Activated CD4-positive, alpha-beta T cell treated with anti-CD3 and anti-CD28 coated beads, Interleukin-2, amount 50 U/mL, for 16 hours (primary cell): ENCODE measurements at places on chromosomes 4 and X.
A peak's percentile ranks its signal among the peaks of the same experiment; 100 is the strongest.

DNA sequence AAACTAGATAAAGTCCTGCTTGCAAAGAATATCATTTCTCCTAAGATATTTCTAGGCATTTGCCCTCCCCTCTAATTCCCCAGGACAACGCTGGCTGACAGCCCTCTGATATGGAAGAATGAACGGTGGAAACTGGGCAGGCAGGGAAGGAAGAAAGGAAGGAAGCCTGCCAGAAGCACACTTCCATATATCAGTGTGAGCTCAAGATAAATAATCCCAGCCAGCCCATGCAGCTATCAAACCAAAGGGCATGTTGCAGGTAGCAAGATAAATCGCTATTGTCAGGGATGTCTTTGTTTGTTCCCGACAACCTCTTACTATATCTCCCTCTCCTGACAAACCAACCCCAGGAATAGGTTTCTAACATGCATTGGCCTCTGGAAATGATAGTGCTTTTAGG is 412.8 kb downstream of the HNRNPD start:
- DNase-seq, result no peak

GRCh38 chr4:87073199-87074120 is 138.6 kb downstream of the AFF1 start:
- DNase-seq, result peak; percentile 88

DNA sequence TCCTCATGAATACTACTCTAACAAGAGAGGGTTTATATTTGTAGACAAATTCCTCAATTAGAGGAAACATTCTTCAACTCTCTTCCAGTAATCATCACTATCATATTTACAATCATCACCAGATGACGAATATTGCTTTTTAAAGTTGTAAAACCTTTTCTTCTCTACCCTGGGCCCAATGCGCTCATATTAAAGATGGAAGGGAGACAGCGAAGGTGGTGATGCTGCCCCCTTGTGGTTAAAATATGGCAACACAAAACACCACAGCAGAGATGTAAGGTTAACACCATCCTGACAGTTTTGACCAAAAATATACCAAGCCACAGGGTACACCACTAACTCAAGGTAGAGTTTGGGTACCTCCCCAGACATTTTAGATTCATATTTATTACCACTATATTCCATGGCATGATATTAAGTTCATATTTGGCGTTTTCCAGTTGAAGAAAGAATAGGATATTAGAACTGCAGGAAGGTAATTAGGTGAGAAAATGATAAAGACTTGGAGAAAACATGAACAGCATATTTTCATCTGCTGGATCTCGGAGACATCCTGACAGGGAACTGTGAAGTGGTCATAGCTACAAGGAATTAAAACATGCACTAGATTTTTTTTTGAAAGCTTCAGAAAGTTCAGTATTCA is 72.8 kb downstream of the SLC9A7 start:
- peak; percentile 64 for DNase-seq

- no peak for DNase-seq
These were observed 1256.5 kb downstream of the STIM2 start for GRCh38 chr4:28117084-28117682.

DNA sequence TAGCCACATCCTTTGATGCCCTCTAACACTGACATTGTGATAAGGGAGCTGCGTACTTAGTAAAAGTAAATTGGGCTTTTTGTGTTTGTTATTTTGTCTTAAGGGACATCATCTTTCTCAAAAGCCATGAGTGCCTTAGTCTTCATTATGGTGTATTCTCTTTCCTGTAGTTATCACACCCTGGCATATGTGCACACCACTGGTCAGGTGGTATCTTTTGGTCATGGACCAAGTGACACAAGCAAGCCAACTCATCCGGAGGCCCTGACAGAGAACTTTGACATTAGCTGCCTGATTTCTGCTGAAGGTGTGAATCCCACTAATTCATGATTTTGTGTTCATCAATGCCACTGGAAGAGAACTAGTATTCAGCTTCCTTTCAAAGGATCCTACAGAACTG is 18.0 kb downstream of the HERC6 start:
- no peak for DNase-seq
